Glomerular endothelial cell (primary cell): ENCODE measurements at places on chromosomes 5 and 9.
A peak's percentile ranks its signal among the peaks of the same experiment; 100 is the strongest.

GRCh38 chr5:77024490-77024889 lies 5.7 kb upstream of the AGGF1 start:
- DNase-seq = no peak

- no peak for DNase-seq
Measured at GRCh38 chr5:1127959-1128785, 16.3 kb upstream of the SLC12A7 start.

DNA sequence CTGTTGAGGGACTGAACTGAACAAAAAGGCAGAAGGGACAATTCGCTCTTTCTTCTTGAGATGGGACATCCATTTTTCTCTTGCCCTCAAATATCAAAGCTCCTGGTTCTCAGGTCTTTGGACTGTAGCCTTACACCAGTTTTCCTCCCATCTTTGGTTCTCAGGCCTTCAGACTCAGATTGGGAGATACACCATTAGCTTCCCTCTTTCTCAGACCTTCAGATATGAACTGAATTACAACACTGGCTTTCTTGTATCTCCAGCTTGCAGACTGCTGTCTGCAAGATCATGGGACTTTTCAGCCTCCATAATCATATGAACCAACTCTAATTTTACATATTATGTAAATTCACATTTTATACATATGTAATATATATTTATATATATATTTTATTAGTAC lies 12.6 kb upstream of the CCNG1 start:
- DNase-seq = no peak

GRCh38 chr5:107485184-107485583 lies 185.6 kb downstream of the EFNA5 start:
- no peak for DNase-seq

DNA sequence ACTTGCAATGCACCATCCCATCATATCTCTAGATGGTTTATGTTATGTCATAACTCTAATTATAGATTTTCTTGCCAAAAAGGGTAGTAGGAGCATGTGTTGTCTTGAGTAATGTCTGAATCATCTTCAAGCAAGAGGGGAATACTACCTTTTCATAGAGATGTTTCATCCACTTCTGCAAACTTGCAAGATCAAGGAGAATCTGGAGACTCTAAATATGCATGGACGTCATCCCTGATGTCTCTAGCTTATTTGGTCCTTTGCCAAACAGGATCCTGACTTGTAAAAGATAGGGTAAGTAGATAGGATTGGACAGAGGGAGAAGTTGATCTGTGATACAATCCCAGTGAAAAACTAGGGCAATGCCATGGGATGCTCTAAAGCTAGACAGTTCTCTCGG lies 246.5 kb downstream of the DMRTA1 start:
- DNase-seq = no peak

GRCh38 chr5:132653716-132654115 lies 4.3 kb upstream of the IL13 start:
- DNase-seq = no peak

GRCh38 chr9:123735376-123735775 lies 194.6 kb downstream of the DENND1A start:
- no peak for DNase-seq

GRCh38 chr5:59798862-59799667 lies 94.5 kb downstream of the PDE4D start:
- no peak for DNase-seq

DNA sequence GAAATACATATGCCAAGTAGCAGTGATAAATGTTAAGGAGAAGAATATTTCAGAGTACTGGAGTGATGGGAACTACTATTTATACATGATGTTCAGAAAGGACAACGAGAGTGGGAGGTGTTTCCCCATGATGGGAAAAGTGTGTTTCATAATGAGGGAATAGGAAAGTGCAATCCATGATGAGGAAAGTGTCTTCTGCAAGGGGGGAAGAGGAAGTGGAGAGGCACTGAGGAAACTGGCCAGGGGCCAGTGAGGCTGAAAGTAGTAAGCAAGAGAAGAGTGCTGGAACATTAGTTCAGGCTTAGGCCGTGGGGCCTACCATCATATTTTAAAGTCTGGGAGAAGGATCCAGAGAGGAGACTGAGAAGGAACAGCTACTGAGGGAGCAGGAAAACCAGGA lies 327.2 kb downstream of the SLF1 start:
- no peak for DNase-seq

- DNase-seq = no peak
Measured at GRCh38 chr9:105835721-105836120, 141.4 kb downstream of the TMEM38B start.

DNA sequence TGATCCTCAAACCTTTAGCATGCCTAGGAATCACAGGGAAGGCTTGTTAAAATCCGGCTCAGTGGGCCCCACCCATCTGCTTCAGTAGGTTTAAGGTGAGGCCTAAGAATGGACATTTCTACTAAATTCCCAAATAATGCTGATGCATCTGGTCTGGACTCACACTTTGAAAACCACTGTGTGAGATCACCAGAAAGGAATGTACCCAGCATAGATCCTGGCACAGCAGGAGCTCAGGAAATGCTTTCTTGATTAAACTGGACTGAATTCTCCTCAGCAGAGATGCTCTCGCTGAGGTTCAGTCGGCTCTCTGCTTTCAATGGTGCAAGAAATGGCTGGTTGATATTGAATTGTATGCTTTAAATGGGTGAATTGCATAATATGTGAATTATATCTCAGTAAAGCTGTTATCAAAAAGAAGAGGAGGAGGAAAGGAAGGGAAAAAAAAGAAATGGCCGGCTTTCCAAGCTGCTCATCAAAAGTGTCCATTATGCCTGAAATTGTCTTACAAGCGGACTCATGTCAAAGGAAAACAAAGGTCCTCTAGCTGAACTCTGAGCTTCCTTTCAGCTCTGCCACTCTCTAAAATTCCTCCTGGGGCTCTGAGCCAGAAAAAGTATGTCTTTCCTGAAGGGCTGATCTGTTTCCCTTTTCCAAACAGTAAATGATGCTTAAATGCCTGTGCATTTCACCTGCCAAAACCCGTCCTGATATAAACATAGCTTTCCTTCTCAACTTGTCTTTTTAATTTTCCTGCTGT lies 77.6 kb upstream of the SAP30L start:
- peak; percentile 84 for DNase-seq

- DNase-seq = no peak
Measured at GRCh38 chr9:79660615-79661014, 88.8 kb downstream of the TLE4 start.

DNA sequence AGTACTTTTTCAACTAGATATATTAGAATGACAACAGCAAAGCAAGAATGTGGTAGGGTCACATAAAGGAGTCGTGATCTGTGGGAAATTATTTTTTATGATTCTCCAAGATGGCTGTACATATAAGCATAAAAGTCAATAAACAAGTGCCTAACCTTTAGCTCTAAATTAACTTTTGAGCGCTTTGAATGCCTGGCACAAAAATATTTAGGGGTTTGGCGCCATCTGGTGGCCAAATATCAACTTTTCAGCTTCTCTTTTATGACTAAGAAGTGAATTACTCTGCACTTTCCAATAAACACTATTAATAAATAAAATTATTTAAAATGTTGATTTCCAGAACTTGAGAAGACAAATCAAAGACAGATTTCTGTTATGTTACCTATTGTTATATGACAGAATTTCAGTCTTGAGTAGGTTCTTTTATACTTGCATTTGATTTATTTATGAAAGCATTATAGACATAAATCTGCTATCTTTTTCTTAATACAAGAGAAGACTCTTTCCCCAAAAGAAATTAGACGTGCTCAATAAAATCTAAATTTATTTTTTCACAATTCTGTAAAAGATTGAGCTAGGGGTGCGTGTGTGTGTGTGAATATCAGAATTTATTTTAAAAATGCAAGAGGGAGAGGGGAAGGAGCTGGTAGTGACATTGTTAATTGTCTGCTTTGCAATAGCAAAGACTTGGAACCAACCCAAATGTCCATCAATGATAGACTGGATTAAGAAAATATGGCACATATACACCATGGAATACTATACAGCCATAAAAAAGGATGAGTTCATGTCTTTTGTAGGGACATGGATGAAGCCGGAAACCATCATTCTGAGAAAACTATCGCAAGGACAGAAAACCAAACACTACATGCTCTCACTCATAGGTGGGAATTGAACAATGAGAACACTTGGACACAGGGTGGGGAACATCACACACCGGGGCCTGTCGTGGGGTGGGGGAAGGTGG lies 36.7 kb upstream of the ARRDC3 start:
- peak; percentile 57 for DNase-seq

- no peak for DNase-seq
Measured at GRCh38 chr5:53929570-53929969, 369.1 kb downstream of the NDUFS4 start.

- DNase-seq = no peak
Measured at GRCh38 chr5:175465282-175465681, 13.1 kb upstream of the SFXN1 start.

- DNase-seq = no peak
Measured at GRCh38 chr9:137194388-137194787, 5.9 kb downstream of the SSNA1 start.

DNA sequence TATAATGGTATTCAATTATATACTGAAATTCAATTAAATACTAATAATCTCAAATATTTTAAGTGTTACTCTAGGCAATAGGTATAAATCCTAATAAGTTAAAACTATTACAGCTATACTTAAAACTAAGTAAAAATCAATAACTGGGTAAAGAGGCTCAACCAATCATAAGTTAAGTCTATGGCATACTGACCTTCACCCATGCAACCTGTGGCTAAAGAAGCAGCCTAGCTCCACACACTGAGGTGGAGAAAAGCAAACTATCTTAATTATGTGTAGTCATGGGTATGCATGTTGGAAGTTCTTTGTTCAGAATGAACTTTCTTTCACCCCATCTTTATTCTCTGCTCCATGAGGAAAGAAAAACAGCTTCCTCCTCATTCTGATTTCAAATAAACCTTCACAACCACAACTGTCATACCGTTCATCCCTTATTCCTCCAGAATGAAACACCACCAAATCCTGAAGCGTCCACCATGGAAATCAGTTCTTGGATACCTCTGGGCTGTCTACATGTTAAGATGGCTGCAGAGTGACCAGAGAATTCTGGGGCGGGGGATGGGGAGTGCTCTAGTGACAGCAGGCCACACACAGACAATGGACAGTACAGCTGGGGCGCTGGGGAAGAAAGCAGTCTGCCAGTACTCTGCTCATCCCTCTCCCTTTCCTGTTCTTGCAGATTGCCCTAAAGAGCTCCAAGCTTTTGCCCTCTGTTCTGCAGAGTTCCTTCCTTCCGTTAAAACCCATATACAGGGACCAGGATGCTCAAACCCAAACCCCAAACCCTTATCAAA lies 62.3 kb downstream of the RIGI start:
- DNase-seq = no peak

- DNase-seq = no peak
Measured at GRCh38 chr9:33620738-33621439, 96.8 kb downstream of the ANKRD18B start.

DNA sequence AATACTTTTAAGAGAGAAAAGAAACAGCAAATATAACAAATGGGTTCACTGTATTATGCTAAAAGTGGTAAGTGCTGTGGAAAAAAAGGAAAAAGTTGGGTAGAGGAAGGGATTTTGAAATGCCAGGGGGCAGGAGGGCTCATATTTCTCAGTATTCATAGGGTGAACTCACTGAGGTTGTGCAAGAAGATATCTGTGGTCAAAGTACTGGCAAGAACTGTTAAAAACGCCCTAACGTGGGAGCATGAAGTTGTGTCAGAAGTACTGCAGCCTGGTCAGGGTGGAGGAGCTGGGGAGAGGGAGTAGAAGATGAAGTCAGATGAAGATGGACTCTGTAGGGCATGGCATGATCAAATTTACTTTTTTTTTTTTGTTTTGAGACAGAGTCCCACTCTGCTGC lies 31.2 kb upstream of the SLC28A3 start:
- DNase-seq = no peak

GRCh38 chr9:121071756-121072421 lies 2.9 kb upstream of the CNTRL start:
- no peak for DNase-seq
